ENCODE measurements at places on chromosomes 16 and 17. TPM values are rescaled to one million over a fixed set of nuclear protein-coding genes. Genes with fewer than 3 reads are reported as not detected.

Gene LRRC37A
- total RNA-seq = 2.7 TPM

- H3K36me3 ChIP-seq = peaks cover 15% of the 10 kb centered on the region
- DNase-seq = no peak
- no peak overlapping the region for H3K27ac ChIP-seq
- no peaks in the 10 kb centered on the region for H3K27me3 ChIP-seq
- no peak overlapping the region for H3K4me3 ChIP-seq
- H3K4me1 ChIP-seq = peaks cover 8% of the 10 kb centered on the region
Measured at GRCh38 chr16:69344171-69344570, 4.6 kb downstream of the NIP7 start.

- no peaks in the 10 kb centered on the region for H3K4me1 ChIP-seq
- peaks cover 2% of the 10 kb centered on the region for H3K36me3 ChIP-seq
- no peaks in the 10 kb centered on the region for H3K27me3 ChIP-seq
- no peak overlapping the region for H3K27ac ChIP-seq
- DNase-seq = no peak
Measured at GRCh38 chr17:60230358-60230757, 80.6 kb downstream of the CA4 start.

DNA sequence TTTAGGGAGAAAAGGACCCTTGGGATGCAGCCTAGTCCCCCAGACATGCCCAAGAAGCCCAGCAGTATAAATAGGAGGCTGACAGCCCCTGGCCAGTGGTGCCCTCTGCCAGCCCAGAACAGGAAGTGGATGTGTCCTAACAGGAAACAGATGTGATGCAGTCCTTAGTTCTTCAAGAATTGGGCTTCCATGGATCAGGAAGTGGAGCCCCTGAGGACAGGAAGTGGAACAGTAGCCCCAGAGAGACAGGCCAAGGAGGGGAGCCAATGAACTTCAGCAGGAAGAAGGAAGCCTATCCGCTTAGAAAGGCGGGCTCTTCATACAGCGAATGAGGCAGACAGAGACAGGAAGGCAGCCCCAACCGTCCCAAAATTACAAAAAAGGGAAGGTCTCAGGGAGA lies 7.2 kb downstream of the CTF1 start:
- H3K4me1 ChIP-seq = peaks cover 5% of the 10 kb centered on the region
- no peak for DNase-seq
- no peaks in the 10 kb centered on the region for H3K36me3 ChIP-seq
- H3K27ac ChIP-seq = peak overlapping the region; percentile 44
- H3K27me3 ChIP-seq = no peaks in the 10 kb centered on the region

Gene HBM
- total RNA-seq = not detected

Gene G6PC1
- not detected for total RNA-seq

DNA sequence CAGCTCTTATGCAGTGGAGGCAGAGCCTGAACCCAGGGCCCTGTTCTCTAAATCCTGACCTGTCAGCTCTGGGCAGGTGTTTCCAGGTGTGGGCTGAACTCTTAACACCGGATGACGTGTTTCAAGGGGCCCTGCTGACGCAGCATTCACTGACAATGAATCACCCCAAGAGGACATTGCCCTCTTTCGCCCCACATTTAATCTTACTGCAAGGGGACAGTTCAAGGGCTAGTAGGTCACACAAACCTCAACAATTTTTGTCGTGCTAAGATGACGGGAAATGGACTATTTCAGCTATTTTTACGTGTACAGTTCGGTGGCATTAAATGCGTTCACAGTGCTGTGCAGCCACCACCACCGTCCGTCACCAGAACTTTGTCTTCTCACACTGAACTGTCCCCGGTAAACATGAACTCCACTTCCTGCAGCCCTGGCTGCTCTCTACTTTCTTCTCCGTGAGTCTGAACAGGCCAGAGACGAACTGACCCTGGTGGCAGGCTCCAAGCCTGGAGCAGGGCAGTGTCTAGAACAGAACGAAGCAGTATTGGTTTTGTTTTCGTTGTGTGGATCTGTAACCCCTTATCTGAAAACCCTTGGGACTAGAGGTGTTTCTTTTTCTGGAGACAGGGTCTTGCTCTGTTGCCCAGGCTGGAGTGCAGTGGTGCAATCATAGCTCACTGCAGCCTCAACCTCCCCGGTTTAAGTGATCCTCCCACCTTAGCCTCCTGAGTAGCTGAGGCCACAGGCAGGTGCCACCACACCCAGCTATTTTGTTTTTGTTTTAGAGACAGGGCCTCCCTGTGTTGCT lies 88.4 kb upstream of the CIBAR2 start:
- H3K27ac ChIP-seq = no peak overlapping the region
- peaks cover 5% of the 10 kb centered on the region for H3K4me1 ChIP-seq
- no peak overlapping the region for H3K4me3 ChIP-seq
- no peaks in the 10 kb centered on the region for H3K27me3 ChIP-seq
- no peaks in the 10 kb centered on the region for H3K36me3 ChIP-seq

DNA sequence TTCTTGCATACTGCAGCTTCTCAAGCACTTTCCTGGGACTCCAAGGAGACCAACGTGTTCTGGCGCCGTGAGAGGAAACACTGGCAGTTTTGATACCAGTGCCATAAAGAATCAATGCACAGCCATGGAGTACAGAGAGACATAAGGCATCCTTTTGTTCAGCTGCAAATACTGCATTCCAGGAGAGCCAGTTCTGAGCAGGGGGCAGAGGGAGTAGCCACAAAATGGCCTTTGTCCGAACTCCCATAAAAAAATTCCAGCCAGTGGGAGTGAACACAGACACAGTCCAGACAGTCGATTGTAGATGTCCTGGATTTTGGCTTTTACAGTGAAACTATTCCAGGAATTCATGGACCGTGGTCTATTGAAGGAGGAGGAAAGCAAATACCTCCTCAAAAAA lies 36.2 kb upstream of the TEKT3 start:
- H3K27ac ChIP-seq = no peak overlapping the region
- H3K36me3 ChIP-seq = no peaks in the 10 kb centered on the region
- peaks cover 13% of the 10 kb centered on the region for H3K4me1 ChIP-seq

Gene TPSG1
- not detected for total RNA-seq

All from thyroid gland (tissue), 4 donors.